Renal cortical epithelial cell (primary cell): ENCODE measurements at places on chromosomes 5 and 9. TPM values are rescaled to one million over a fixed set of nuclear protein-coding genes. Genes with fewer than 3 reads are reported as not detected.

- no peak for DNase-seq
Measured at GRCh38 chr5:128116445-128116844, 32.9 kb downstream of the SLC12A2 start.

Gene ZNF879
- total RNA-seq = 2.8 and 4.8 TPM in 2 replicates

DNA sequence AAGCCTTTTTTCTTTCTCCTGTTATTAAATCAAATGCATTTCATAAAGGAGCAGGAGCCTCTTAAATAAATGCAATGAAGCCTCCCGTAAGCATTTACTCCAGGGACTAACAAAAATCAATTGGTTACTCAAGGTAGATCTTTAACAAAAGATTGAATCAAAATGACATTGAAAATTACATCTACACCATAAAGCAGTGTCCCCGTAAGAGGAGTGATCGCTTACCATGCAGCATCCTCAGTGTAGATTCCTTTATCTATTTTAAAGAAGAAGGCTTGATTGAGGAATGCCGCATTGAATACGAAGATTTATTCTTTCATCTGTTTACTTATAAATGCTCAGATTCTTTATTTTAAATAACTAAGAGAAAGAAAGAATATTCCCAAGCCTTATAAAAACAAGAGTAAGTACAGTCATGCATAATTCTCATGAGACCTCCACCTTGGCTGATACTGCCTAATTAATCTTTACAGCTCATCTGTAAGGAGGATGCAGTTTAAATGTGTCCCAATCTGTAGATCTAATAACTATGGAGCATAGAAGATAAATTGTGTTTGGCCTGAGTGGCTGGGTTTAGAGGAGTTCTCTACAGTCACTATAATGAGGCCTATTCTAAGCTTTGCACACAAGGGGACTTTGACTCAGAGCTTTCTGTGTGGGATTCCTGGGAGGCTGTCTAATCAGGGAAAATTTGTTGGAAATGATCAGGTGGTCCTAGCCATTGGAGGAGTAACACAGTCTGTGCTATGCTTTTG lies 55.1 kb downstream of the PLPPR1 start:
- DNase-seq = no peak

GRCh38 chr5:126189862-126190261 lies 233.3 kb upstream of the GRAMD2B start:
- no peak for DNase-seq

- no peak for DNase-seq
Measured at GRCh38 chr9:75810063-75810462, 80.4 kb upstream of the PCSK5 start.

Gene SLC4A9
- not detected in 2 replicates for total RNA-seq

DNA sequence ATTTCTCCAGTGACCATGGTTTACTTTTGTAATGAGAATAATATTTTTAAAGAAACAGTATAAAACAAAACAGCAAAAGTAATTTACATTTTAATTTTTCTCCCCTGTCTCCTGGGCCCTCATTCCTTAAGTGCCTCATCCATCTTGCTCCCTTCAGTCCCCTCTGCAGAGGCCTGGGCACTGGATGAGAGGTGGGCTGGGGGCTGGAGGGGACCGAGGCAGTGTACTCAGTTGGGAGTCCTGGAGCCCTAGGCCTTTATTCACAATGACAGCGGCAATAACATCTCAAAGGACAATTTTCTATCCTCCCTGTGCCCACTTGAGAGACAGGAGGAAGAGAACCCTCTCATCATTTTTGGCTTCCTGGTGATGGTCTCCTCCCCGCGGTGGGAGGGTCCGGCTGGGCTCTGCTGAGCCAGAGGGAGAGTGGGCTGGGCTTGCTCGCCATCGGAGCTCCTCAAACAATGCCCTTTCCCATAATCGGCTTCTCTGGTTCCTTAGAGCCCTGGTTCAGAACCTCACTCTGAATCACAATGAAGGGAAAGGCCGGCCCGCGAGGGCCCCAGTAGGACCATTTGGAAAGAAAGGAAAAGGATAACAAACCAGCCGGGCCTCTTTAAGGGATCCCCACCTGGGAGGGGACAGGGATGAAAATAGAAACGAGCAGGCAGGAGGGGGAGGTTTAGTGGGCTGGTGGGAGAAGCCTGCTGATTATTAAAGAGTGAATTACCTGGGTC lies 9.7 kb upstream of the SMIM32 start:
- DNase-seq = no peak

DNA sequence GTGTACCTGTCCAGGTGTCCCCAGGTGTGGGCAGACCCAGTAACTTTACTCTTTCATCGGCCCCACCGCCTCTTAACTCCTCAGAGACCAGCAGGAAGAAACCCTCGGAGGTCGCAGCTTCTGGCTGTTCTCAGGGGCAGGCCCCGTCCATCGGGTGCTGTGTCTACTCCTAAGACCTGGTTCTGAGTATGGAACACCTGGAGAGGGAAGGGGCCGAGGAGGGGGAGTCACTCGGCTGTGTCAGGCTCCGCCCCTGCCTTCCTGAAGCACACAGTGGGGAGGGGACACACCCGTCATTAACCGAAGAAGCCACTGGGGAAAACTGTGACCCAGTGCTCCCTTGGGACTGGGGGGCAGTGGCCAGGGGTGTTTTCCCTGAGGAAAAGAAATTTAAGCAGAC lies 22.3 kb downstream of the NTNG2 start:
- DNase-seq = no peak

Gene FOXI1
- total RNA-seq = not detected in 2 replicates

Gene SAPCD2
- total RNA-seq = 0.99 and 12.0 TPM in 2 replicates

Gene ZBTB43
- total RNA-seq = 12.7 and 16.6 TPM in 2 replicates

DNA sequence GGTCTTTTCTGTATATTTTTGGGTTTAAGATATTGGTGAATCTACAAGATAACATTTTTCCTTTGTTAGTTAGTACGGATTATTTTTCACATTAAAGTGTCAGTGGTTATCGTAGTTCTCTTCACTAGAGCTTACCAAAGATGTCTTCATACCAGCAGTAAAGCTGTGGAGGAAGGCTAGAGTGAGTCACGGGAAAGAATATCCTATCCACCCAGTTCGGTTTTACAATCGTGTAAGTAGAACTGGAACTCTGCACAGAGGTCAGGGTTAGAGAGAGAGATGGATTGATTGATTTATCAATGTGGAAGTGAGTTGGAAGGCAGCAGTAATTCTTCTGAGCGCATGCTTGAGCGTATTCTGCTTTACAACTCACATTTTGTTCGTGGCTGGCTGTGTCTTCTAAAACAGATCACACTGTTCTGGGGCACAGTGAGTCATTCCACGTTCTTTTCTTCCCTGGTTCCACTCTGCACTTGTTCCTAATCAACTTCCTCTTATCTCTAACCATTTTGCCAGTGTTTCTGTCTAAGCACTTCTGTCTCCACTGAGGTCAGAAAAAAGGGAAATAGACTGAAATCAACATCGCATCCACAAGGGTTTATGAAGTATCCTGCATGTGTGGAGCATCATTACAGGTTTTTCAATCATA lies 86.5 kb upstream of the ARRDC3 start:
- DNase-seq = no peak

DNA sequence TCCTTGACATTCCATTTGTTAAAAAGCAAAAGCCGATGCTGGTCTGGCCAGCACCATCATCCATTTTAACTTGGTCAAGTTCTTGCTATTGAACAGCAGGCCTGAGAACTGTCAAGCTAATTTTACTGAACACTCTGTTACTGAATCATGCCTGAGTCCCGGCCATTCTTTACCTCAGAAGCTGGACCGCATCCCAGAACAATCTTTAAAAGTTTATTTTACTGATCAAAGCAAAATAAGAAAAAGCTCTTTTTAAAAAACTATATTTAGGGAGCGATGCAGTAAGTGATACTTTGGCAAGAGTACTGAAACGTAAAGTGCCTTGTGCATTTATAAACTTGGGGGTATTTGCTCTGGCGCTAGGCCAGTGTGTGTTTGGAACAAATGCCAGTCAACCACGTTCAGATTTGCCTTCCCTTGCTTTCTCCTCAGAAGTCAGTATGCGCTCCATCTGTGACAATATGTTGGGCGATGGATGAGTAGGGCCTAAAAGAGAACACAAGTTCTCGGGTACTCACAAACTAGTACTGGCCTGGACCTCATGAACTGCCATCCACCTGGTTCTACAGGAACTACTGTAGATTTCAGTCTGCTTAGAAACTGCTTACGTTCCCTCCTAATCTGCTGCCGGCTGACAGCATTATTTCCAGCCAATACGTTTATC lies 161.9 kb downstream of the MAPKAP1 start:
- DNase-seq = no peak

- DNase-seq = peak; percentile 51
Measured at GRCh38 chr9:93159601-93160471, 24.1 kb upstream of the WNK2 start.

DNA sequence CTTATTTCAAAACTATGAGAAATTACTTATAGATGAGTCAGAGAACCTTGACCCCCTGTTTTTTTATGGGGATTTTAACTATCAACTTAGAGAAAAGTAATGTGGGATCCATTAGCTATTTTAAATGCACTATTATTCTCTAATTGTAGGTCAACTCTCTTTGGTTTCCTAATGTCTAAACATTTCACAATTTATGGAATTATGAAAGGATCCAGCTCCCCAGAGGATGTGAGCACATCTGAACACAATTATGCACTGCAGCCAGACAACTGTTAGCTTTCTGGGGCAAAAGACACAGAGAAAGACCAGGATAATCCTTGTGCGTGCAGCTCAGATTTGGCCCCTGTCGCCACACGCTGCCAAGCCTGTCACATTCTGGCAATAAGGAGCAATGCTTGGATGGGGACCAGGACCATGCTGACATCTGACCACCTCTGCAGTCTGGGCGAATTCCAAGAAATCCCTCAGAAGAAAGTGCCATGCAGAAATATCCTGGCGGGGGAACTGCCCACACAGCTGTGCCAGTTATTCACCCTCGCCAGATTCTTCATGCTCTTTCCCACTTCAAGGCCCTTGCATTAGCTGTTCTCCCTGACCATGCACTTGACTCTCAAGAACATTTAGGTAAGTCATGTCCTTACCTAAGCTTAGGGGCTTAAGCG lies 22.2 kb upstream of the CMBL start:
- DNase-seq = no peak

Gene PCDHB15
- under 0.01 and 1.3 TPM in 2 replicates for total RNA-seq

GRCh38 chr5:40386289-40386688 lies 293.4 kb upstream of the PTGER4 start:
- DNase-seq = peak; percentile 63

GRCh38 chr5:160976181-160976580 lies 124.2 kb upstream of the ATP10B start:
- DNase-seq = no peak

Gene TAF11L2
- not detected in 2 replicates for total RNA-seq

DNA sequence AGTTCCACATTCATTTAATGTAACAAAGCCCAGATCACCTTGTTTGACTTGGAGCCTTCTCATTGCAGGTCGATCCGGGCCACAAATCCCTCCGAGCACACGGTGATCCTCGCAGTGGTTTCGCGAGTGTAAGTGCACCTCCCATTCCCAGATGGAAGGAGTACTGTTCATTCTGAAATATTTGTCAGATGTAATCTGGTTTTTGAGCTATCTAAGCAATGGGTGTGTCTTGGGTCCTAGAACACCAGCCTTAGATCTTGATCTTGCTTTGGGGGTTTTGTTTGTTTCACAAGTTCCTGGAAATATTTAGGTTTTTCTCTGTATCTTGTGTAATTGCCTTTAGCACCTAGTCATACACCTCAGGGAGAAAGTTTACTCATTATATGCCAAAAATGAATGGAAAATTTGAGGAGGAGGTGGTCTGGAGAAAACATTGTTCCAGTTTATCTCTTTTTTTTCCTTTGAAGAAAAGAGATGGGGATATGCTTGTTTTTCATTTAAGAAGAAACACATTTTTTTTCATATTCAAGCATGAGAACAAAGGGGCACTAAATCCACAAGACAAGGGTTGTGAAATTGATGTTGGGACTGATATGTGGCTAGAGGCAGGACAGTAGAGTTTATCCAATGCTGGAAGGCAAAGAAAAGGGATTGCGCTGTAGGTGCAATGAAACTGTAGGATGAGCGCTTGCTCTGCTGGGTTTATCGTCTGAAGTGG lies 118.6 kb downstream of the PDE8B start:
- DNase-seq = no peak

GRCh38 chr9:130054820-130055219 lies 1.1 kb downstream of the GPR107 start:
- DNase-seq = no peak

Gene CDK5RAP2
- total RNA-seq = 23.4 and 47.7 TPM in 2 replicates

GRCh38 chr9:135087899-135088347 lies 455 bp downstream of the OLFM1 start:
- DNase-seq = no peak

DNA sequence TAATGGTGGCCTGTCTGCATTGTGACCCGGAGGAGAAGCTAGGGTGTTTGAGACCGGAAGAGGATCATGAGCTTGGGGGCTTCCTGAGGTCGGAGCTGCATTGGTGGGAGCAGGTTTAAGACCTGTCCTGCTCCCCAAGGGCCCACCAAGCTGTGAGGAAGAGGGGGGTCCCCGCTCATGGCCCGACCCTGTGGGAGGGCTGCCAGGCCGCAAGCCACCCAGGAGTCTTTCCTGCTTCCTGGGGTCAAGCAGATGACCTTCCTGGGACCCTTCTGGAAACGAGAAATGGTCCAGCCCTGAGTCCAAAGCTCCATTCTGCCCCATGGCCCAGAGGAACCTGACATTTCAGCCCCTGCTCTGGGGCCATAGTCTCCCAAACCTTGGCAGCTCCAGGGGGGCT lies 61.5 kb upstream of the RNU6ATAC start:
- no peak for DNase-seq

Gene SCGB3A2
- not detected in 2 replicates for total RNA-seq

DNA sequence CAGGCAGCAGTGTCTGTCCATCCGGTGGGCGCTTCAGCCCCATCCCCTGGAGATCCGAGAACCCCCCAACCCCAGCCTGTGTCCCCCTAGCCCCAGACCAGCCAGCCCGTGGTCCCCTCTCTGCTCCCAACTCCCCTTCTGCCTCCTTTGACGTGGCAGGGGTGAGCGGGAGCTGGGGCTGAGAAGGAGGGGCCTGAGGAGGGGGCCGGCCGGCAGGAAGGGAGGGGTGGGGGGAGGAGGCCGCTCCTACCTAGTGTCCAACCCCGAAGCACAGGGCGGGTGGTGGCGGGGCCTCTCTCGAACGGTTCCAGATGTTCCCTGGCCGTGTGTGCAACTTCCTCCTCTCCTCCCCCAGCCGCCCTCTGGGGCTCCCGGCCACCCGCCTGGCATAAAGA lies 31.0 kb downstream of the GOLGA2 start:
- DNase-seq = no peak

DNA sequence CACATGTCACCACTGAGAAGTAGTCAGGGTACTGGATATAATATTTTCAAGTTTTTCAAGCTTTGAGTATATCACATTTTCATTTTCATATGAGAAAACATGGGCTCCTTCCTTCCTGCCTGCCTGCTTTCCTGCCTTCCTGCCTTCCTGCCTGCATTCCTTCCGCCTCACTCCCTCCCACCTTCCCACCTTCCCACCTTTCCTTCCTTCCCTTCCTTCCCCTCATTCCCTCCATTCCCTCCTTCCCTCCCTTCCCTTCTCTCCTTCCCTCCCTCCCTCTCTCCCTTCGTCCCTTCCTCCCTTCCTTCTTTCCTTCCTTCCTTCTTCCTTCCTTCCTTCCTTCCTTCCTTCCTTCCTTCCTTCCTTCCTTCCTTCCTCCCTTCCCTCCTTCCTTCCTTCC lies 175.3 kb downstream of the HMHB1 start:
- no peak for DNase-seq

- no peak for DNase-seq
Measured at GRCh38 chr5:141517880-141518617, 29.2 kb downstream of the PCDHGC5 start.
